ENCODE measurements at places on chromosomes 5 and 9.
A peak's percentile ranks its signal among the peaks of the same experiment; 100 is the strongest.

DNA sequence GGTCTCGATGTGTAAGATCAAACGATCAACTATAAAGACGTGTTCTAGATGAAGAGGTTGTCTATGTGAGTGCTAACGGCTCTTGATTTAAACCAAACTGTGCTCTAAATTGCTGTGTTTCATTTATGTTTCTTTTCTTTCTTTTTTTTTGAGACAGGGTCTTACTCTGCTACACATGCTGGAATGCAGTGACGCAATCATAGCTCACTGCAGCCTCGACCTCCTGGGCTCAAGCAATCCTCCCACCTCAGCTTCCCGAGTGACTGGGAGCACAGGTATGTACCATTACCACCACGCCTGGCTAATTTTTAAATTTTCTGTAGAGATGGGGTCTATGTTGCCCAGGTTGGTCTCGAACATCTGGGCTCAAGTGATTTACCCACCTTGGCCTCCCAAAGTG lies 24.0 kb upstream of the RNF130 start:
- DNase-seq: no peak

- DNase-seq: no peak
These were observed 19.3 kb upstream of the SLC25A51 start for GRCh38 chr9:37923118-37923795.

DNA sequence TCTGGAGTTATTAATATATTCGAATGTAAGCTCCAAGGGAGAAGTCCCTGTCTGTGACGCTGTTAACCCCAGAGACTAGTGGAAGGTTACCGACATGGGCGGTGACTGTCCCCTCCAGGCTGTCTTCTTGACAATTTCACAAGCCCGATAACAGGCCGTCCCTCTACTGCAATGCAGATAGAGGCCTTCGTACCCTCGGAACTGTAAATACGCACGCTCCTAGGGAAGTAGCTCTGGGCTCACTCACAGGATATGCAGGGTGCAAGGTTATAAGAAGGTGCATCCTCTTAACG lies 680 bp upstream of the RFK start:
- no peak for DNase-seq

- DNase-seq: no peak
These were observed 4.3 kb downstream of the GPX3 start for GRCh38 chr5:151024440-151025249.

GRCh38 chr9:12232836-12233235 lies 460.3 kb upstream of the TYRP1 start:
- DNase-seq: no peak

DNA sequence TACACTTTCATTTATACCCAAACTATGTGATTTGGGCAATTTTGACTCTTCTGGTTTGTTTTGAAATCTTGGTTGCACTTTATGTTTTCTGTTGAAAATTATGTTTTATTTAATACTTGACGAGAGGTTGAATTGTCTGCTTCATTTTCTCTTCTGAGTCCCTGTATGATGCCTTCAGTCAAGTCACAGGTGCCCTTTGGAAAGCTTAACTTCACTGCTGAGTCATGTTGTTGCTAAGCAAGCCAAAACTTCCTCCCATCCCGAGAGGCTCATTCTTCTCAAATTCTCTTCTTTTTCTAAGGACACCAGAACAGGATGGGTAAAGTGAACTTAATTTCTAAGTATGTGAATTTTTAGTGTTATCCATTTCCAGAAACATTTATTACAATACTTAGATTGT lies 455.3 kb upstream of the PTGER4 start:
- peak; percentile 79 for DNase-seq

- no peak for DNase-seq
These were observed 352.1 kb downstream of the MLLT3 start for GRCh38 chr9:20270161-20270560.

DNA sequence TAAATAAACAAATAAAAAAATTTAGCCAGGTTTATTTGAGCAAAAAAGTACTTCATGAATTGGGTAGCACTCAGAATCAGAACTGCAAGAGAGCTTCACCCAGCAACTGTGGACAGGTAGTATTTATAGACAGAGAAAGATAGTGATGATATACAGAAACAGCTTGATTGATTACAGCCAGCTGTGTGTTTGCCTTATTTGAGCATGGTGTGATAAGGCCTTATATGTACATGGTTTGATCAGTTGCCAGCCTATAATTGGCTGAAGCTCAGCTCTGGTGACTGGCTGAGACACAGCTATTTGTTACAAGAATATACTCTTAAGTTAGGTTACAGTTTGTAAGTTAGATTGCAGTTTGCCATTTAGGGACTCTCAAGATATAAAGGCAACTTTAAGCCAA lies 34.3 kb upstream of the ARL15 start:
- DNase-seq: no peak

DNA sequence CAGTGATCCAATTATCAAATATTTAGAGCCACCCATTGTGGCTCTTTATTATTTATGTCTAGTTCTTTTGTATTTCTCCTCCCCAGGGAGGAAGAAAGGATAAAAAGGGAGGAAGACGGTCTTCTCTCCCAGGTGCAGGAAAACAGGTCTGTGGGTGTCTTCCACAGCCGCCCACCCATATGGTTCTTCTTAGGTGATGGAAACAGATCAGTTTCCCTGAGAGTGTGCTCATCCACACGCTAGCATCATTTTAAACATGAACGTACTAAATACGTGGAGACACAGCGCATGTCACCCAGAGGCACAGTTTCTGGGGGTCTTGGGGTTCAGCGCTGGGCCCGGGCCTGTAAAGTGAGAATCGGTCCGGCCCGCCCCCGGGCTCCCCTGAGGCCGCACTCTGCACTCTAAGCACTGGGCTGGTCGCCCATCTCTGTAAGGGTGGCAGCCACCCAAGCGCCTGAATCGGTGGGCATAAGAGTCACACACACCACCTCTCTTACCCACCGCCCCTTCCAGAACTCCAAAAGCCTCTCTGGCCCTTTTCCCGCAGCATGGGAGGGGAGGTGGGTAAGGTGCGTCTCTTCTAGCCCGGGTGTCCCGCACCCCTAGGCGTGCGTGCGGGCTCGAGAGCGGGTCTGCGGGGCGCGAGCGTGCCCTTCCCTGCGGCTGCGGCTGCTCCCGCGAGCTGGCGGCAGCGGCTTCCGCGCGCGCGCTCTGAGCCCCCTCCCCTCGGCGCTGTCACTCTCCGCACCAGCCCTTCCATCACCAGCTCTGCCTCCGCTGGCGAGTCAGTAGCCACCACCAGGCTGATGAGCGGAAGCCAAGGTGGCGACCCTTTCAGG lies 1.3 kb downstream of the PTCH1 start:
- DNase-seq: no peak

- no peak for DNase-seq
These were observed 48.0 kb downstream of the ZNF366 start for GRCh38 chr5:72459089-72459661.

- no peak for DNase-seq
These were observed 31.2 kb downstream of the KCNMB1 start for GRCh38 chr5:170357955-170358444.

- peak; percentile 52 for DNase-seq
These were observed 29.5 kb downstream of the TTC39B start for GRCh38 chr9:15277400-15278090.

DNA sequence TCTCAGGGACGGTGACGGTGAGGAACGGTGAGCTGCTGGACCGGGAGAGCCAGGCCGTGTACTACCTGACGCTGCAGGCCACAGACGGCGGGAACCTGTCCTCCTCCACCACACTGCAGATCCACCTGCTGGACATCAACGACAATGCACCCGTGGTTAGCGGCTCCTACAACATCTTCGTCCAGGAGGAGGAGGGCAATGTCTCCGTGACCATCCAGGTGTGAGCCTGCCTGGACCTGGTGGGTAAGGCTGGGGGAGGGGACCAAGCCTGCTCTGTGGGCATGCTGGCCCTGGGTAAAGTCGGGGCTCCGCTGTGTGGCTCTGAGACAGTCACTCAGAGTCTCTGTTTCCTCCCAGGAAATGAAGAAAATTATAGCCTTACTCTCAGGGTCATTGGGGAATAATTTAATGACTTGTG lies 29.3 kb downstream of the CDHR2 start:
- peak; percentile 26 for DNase-seq

- peak; percentile 69 for DNase-seq
These were observed 8.8 kb downstream of the SPIN1 start for GRCh38 chr9:88396836-88397577.

DNA sequence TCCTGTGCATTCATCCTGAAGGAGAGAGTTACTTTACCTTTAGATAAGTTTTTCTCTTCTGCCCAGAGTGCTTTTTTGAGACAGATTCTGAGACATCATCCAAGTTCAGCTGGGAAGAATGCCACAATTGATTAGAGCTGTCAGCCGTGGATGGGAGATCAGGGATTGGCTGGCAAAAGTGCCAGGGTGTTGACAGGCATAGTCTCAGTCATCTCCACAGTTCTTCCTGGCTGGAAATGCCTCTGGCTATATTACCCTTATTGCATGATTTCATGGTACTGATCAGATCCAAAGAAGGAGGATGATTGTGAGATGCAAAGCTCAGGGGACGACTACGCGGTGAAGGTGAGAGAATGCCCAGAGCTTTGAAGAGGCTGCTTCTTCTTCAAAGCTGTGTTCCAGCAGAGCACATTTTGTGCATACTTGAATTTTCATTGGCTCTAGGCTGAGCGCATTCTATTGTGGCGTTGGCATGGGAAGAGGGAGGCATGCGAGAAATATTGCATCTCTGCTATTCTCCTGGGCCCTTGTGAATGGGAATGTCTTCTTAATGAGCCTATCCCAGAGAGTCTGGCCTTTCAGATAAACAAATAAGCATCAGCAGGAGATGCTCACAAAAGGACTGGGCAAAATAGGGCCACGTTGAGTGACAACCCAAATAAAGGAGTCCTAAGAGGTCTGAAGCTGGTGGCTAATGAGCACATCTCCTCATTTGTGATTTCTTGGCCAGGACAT lies 82.1 kb downstream of the GRIA1 start:
- DNase-seq: no peak

DNA sequence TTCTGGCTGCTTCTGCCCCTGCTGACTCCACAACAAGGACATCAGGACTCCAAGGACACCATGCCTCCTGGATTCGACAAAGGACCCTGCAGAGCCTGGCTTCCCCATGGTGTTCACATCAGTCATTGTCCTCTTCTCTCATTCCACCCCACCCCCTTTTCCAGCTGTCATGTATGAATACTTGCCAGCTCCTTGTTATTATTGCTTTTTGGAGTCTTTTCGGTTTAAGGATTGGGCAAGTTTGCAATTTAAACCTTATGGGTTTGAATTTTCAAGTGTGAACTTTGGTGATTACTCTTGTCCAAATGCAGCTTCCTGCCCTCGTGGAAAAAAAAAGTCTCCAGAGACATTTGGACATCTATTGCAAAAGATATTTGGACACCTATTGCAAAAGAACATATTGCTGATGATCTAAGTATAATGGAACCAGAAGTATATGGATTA lies 14.2 kb upstream of the LVRN start:
- no peak for DNase-seq

- DNase-seq: no peak
These were observed 369.9 kb upstream of the PTGER4 start for GRCh38 chr5:40309851-40310250.

DNA sequence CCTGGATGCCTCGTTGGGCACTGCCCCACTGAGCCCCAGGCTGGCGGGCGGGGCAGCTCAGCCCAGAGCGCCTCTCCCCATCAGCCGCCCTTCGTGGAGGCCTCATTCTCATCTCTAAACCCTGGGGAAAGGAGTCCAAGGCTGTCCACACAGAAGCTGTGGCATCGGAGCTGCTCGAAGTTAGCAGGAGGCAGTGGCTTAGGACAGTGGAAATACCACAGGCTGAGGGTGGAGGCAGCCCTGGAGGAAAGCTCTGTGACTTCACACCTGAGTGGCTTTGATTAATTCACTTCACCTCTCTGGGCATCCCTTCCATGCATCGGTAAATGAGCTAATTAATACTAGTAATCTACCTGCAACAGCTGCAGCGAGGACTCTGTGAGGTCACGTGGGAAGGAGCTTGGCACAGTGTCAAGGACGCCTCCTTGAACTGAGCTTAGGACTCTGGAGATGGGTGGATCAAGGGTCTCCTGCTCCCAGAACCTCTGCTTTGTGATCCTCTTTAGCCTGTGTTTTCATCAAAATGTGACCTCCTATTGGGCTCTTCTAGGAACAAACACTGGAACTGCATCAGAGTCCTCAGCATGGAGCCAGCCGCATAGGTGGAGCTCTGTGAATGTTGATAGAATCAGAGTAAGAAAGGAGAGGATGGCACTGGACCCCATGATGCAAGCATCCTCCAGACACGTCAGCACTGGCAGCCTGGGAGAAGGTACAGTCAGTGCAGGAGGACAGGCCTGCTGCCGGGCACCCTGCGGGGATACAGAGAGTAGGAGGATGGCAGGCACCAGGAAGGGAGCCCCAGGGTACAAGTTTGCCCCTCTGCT lies 842 bp upstream of the ANGPTL2 start:
- DNase-seq: no peak

GRCh38 chr9:86859056-86859455 lies 88.2 kb downstream of the GAS1 start:
- no peak for DNase-seq

DNA sequence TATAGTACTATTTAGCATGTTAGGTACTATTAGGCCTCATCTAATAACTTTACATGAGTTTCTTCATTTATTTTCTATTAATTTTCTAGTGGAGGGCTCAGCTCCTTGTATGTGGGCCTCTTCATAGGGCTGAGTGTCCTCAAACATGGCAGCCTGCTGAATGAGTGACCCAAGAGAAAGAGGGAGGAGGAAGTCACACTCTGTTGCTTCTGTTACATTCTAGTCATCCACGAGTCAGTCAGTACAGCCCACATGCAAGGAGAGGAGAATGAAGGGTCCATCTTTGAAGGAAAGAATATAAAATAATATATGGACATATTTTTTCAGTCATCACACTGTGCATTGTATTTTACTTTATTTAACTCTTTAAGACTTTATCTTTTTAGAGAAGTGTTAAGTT lies 66.6 kb upstream of the NR3C1 start:
- DNase-seq: no peak

- DNase-seq: no peak
These were observed 583 bp upstream of the AQP3 start for GRCh38 chr9:33447799-33448553.

DNA sequence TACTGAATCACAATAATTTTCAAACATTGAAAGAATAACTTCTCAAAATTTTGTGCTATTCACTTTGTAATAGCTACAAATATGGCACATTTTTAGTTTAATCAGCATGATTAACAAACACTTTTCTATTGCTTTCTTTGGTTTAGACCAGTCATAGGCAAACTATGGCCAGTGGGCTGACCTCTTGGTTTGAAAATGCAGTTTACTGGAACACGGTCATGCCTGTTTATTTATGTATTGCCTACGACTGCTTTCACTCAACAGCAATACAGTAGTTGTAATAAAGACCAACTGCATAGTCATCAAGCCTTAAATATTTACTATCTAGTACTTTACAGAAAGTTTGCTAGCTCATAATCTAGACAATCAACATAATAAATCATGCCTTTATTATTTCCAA lies 810.8 kb downstream of the TLE1 start:
- peak; percentile 43 for DNase-seq

- DNase-seq: no peak
These were observed 102.7 kb upstream of the CPEB4 start for GRCh38 chr5:173785400-173785799.

GRCh38 chr5:56607551-56607950 lies 207.8 kb upstream of the MAP3K1 start:
- no peak for DNase-seq

Measured in astrocyte of the spinal cord (primary cell).